ENCODE measurements at places on chromosomes 7 and 10. TPM values are rescaled to one million over a fixed set of nuclear protein-coding genes. Genes with fewer than 3 reads are reported as not detected.

DNA sequence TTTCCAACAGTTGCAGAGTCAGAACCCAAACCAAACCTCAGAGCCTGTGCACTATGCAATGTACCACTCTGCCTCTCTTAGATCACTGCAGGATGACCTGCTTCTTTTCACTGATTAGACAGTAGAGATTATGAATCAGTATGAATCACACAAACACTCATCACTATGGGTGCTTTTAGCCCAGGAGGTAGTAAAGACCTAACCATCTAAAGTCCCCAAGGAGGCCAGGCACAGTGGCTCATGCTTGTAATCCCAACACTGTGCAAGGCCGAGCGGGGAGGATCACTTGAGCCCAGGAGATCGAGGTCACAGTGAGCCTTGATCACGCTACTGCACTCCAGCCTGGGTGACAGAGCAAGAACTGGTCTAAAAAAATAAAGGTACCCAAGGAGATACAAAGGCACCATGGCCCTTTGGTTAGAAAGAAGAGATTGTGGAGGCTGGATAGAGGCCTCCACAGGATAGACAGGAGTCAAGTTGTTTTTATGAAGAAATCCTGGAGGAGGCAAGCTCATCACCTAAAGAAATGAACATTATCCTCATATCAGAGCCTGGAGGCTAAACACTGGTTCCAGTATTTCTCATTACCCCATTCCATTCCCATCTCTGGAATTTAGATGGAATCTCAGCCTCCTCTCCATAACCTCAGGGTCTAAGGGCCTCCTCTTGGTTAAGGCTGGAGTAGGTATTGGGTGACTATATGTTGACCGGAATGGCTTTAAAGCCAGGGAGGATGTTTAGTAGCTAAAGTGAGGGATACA is 12.9 kb downstream of the SEC31B start:
- H3K4me1 ChIP-seq = no peaks in the 10 kb centered on the region
- H3K27me3 ChIP-seq = no peaks in the 10 kb centered on the region
- H3K36me3 ChIP-seq = peaks cover 14% of the 10 kb centered on the region
- no peak overlapping the region for H3K4me3 ChIP-seq

- no peaks in the 10 kb centered on the region for H3K27me3 ChIP-seq
- DNase-seq = no peak
- no peak overlapping the region for H3K27ac ChIP-seq
Observed at GRCh38 chr10:124285587-124286527, 132.9 kb downstream of the OAT start.

- no peak overlapping the region for H3K27ac ChIP-seq
- H3K27me3 ChIP-seq = no peaks in the 10 kb centered on the region
- H3K4me1 ChIP-seq = 0 out of 2 replicates have a peak, but pooled peaks cover 2% of the 10 kb centered on the region
- no peaks in the 10 kb centered on the region for H3K36me3 ChIP-seq
- DNase-seq = no peak
Observed at GRCh38 chr7:148856578-148856881, 27.6 kb downstream of the EZH2 start.

DNA sequence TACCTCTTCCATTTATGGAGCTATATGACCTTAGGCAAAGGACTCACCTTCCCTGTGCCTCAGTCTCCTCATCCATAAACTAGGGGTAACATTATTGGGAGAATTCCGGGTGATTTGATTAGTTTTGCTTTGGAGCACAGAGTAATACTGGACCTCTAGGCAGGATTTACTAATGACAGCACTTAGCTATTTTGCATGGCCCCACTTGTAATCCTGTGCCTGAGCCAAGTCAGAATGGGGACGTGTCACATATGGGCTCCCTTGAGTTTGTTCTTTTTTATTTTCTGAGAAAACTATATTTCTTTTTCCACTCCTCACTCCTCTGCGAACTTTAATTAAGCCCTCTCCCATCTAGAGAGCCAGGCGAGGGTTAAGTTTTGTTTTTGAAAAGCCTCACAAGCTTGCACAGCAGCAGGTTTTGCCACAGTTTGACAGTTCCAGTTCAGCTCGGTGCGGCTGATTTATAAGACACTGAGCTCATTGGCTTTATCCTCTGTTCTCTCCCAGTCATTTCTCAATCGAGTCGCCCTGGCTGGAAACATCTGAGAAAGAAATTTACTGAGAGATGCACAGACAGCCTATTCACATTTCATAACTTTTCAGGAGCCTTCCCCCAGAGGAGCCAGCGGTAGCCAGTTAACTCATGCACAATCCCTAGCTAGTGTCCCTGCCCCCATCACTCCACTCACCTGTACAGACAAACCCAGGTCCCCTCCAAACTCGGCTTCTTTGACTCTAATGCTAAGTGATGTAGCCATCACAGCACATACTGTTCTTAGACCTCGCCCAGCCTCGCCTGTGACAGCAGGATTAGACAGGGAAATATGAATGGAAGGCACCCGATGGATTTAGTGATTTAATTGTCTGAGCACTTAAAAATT is 441.9 kb upstream of the NPVF start:
- no peak for DNase-seq
- H3K36me3 ChIP-seq = no peaks in the 10 kb centered on the region
- no peaks in the 10 kb centered on the region for H3K4me1 ChIP-seq

DNA sequence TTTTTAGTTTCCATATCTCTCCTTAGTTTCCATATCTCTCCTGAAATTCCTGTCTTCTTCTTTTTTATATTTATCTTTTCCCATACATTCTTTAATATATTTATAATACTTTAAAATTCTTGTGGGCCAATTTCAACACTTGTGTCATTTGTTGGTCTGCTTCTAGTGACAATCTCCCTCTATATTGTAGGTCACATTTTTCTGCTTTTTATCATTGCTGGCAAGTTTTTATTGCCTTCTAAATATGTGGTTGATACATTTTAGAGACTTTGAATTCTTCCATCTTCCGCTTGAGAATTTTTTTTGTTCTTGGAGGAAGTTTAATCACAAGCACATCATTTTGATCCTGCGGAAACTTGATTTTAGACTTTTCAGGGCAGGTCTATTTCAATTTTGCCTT is 26.0 kb upstream of the OPN4 start:
- no peaks in the 10 kb centered on the region for H3K27me3 ChIP-seq
- no peak overlapping the region for H3K27ac ChIP-seq
- peaks cover 7% of the 10 kb centered on the region for H3K4me1 ChIP-seq
- H3K36me3 ChIP-seq = no peaks in the 10 kb centered on the region

DNA sequence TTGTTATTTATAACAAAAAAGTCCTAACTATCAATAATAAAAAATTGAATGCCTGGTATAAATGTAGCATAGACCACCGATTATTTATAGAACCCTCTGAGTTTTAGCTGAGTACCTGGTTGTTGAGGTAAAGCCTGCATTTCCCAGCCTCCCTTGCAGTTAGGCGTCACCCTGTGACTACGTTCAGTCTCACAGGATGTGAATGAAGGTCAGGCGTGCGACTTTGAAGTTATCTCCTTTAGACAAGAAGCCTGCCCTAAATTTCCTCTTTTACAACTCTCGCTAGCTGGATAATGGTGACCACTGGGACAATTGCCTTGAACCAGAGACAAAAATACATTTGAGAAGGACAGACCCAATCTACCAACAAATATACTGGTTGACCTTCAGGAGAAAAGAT is 67.5 kb upstream of the TES start:
- H3K36me3 ChIP-seq = no peaks in the 10 kb centered on the region
- H3K4me3 ChIP-seq = no peak overlapping the region
- H3K27ac ChIP-seq = no peak overlapping the region
- no peaks in the 10 kb centered on the region for H3K27me3 ChIP-seq
- H3K4me1 ChIP-seq = peaks cover 10% of the 10 kb centered on the region

DNA sequence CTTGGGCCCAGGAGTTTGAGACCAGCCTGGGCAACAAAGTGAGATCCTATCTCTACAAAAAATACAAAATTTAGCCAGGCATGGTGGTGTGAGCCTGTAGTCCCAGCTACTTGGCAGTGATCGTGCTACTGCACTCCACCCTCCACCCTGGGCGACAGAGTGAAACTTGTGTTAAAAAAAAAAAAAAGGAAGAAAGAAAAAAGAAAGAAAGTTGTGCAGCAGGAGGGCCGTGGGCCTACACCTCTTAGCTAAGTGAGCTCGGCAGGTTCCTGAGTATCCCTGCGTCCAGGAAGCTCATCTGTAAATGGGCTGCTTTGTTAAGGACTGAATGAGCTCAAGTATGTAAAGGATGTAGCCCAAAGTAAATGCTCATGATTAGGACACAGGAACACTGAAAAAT is 155.0 kb downstream of the RNF216 start:
- peaks cover 25% of the 10 kb centered on the region for H3K4me1 ChIP-seq
- peaks cover 31% of the 10 kb centered on the region for H3K36me3 ChIP-seq
- peak overlapping the region; percentile 49 for H3K27ac ChIP-seq
- no peak overlapping the region for H3K4me3 ChIP-seq
- no peaks in the 10 kb centered on the region for H3K27me3 ChIP-seq

- no peaks in the 10 kb centered on the region for H3K27me3 ChIP-seq
- peak; percentile 45 for DNase-seq
- no peak overlapping the region for H3K27ac ChIP-seq
- H3K36me3 ChIP-seq = peaks cover 5% of the 10 kb centered on the region
- H3K4me1 ChIP-seq = no peaks in the 10 kb centered on the region
Observed at GRCh38 chr7:105890290-105890997, 14.0 kb upstream of the ATXN7L1 start.

GRCh38 chr10:112820320-112820719 is 129.7 kb upstream of the TCF7L2 start:
- no peaks in the 10 kb centered on the region for H3K36me3 ChIP-seq
- no peak overlapping the region for H3K4me3 ChIP-seq
- H3K27ac ChIP-seq = no peak overlapping the region
- H3K4me1 ChIP-seq = peaks cover 6% of the 10 kb centered on the region

- no peak overlapping the region for H3K4me3 ChIP-seq
- no peaks in the 10 kb centered on the region for H3K4me1 ChIP-seq
- H3K27ac ChIP-seq = no peak overlapping the region
- H3K27me3 ChIP-seq = no peaks in the 10 kb centered on the region
Observed at GRCh38 chr10:116073510-116073909, 199.5 kb downstream of the GFRA1 start.

DNA sequence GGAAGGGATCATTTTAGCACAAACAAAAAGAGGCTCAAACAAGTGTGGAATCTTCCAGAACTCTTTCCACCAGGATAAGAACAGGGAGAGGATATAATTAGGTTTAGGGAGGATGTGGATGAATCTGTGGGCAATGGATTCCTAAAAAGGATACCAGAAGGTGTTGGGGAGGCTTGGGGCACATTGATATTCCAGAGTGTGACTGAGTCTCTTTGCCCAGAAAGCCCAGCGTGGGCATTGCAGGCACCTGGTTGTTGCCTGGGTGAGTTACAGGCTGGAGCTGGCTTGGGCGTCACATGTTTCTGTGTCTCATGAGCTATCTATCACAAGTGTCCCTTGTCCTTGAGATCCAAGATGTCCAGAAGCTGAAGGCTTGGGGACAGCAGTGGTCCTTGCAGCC is 3.3 kb downstream of the COL26A1 start:
- H3K27me3 ChIP-seq = peaks cover 37% of the 10 kb centered on the region
- DNase-seq = no peak
- H3K27ac ChIP-seq = no peak overlapping the region
- H3K4me3 ChIP-seq = no peak overlapping the region
- H3K4me1 ChIP-seq = no peaks in the 10 kb centered on the region
- H3K36me3 ChIP-seq = no peaks in the 10 kb centered on the region

DNA sequence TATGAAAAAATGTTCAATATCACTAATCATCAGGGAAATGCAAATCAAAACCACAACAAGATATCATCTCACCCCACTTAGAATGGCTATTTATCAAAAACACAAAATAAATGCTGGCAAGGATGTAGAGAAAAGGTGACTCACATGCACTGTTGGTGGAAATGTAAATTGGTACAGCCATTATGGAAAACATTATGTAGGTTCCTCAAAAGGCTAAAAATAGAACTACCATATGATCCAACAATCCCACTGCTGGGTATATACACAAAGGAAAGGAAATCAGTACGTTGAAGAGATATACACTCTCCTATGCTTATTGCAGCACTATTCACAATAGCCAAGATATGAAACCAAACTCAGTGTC is 50.2 kb downstream of the CDK1 start:
- peak overlapping the region; percentile 56 for H3K27ac ChIP-seq
- peak; percentile 42 for DNase-seq

- H3K4me3 ChIP-seq = no peak overlapping the region
- H3K27me3 ChIP-seq = no peaks in the 10 kb centered on the region
- peaks cover 90% of the 10 kb centered on the region for H3K36me3 ChIP-seq
- DNase-seq = peak; percentile 40
Observed at GRCh38 chr10:119428789-119429188, 113.7 kb downstream of the RGS10 start.

DNA sequence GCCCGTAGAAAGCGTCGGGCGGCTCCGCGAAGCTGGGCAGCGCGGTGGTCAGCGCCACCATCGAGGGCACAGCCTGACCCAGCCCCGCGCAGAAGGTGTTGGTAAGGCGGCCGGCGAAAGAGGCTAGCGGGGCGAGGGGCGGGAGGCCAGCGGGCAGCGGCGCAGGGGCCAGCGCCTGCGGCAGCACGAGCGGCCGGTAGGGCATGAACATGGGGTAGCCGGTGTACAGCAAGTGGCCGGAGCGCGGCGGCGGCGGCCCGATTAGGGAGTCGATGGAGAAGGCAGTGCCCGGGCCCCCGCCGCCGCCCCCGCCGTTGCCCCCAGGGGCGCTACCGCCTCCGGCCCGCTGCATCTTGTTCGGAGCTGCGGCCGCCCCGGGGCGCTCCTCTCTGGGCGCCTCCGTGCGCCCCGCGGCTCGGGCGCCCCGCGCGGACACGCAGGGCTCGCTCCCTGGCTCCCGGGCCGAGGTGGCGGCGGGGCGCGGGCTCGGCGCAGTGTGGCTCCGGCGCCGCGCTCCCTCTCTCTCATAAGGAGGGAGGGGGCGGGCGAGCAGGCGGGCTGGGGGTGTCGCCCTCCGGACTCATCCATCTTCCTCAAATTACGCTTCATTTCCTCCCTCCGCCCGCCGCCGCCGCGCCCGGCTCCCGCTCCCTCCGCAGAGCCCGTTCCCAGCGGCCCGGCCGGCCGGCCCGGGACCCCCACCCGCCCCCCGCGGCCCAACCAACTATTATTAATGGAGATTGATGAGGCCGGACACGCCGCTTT is at the start of gene GBX1:
TSS of gene GBX1 (minus strand) at position 498 of the 765 bp plus-strand sequence. CDS start at position 352, 146 bp downstream.
- H3K4me3 ChIP-seq = peak within 1 kb of the TSS; percentile 23
- peaks cover 62% of the 10 kb centered on the region for H3K27me3 ChIP-seq
- H3K4me1 ChIP-seq = peaks cover 1% of the 10 kb centered on the region
- no peak for DNase-seq
- H3K36me3 ChIP-seq = no peaks in the 10 kb centered on the region

DNA sequence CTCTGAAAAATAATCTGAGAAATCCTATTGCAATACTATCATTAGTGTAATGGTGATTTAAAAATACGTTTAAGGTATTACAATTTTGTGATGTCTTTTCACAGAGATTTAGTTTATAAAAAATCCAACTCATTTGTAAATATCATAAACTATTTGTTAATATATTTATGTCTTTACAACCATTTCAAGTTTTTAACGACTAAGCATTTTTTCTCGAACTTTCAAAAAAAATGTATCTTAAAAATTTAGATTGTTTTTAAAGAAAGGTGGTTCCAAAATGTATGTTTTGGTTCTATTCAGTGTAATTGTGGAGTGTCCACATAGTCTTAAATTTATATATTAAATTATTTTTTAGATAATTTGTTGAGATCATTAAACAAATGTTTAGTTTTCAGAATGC is 134.2 kb upstream of the TEX47 start:
- no peaks in the 10 kb centered on the region for H3K4me1 ChIP-seq
- no peak for DNase-seq
- no peaks in the 10 kb centered on the region for H3K27me3 ChIP-seq
- no peak overlapping the region for H3K4me3 ChIP-seq
- no peaks in the 10 kb centered on the region for H3K36me3 ChIP-seq

GPR37 gene
- total RNA-seq = 9.2 TPM

ADRA2A gene
- total RNA-seq = not detected

SPDYE2 gene
- total RNA-seq = not detected

STEAP2 gene
- total RNA-seq = 3.9 TPM

CAMK2B gene
- total RNA-seq = 0.18 TPM

SUPV3L1 gene
- total RNA-seq = 24.4 TPM

ZCWPW1 gene
- 0.56 TPM for total RNA-seq

PITRM1 gene
- total RNA-seq = 124 TPM

Data from IMR-90 (cell line).